ENCODE measurements at places on chromosomes 7 and 10. TPM values are rescaled to one million over a fixed set of nuclear protein-coding genes. Genes with fewer than 3 reads are reported as not detected.
A peak's percentile ranks its signal among the peaks of the same experiment; 100 is the strongest.

DNA sequence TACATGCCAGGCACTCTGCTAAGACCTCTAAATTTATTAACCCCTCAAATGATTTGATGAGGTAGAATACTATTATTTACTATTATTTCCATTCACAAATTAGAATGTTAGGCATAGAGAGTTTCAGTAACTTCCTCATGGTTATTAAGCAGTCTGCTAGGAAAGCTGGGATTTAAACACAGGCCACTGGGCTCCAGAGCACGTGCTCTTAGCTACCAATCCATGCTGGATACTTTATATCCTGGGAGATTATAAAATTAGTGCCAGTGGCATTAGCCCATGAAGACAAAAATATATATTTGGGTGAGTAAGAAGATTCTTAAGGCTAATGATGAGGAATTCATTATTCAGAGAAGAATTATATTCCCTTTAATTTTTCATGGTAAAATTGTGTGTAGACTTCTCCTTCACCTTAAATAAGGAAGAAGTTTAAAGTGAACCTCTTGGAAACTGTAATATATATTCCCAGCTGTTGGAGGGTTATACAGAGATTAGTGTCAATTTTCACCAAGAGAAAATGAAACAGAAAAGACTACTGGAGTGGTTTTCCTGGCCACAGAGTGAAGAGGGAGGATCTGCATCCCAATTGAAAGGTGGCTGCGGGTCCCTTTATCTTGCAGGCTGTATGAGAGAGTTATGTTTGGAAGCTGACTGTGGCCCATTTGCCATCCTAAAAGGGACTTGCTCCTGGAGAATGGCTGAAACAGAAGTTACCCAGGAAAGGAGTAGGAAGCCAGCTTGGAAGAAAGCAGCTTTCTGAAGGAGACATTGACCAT lies 334.3 kb upstream of the TEX47 start:
- no peak for DNase-seq

- DNase-seq: peak; percentile 7
Measured at GRCh38 chr7:3065724-3066143, 22.1 kb upstream of the CARD11 start.

DNA sequence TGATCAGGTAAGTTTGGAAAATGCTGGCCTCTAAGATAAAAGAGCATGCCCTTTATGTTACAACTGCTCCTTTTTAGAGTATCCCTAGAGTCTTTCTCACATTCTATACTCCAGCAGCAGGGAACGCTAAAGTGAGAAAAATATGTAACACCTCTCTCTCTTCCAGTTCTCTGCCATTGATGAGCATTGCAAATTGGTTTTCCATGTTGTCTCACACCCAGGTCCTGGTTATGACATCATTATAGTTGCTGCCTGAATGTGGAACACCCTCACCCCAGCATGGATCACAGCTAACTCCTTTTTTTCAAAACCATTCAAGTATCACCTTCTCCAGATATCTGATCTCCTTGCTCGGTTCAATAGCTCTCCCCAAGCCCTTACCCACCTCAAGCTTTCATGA lies 84.4 kb downstream of the DGKI start:
- no peak for DNase-seq

CALY gene
- not detected for total RNA-seq

- DNase-seq: no peak
Measured at GRCh38 chr7:2474813-2475677, 1.2 kb downstream of the GRIFIN start.

SPDYE5 gene
- not detected for total RNA-seq

WDR11 gene
- 61.8 TPM for total RNA-seq

All from GM23248 (cell line).